PC-9 (cell line): ENCODE measurements at places on chromosomes 12 and 14. TPM values are rescaled to one million over a fixed set of nuclear protein-coding genes. Genes with fewer than 3 reads are reported as not detected.

DNA sequence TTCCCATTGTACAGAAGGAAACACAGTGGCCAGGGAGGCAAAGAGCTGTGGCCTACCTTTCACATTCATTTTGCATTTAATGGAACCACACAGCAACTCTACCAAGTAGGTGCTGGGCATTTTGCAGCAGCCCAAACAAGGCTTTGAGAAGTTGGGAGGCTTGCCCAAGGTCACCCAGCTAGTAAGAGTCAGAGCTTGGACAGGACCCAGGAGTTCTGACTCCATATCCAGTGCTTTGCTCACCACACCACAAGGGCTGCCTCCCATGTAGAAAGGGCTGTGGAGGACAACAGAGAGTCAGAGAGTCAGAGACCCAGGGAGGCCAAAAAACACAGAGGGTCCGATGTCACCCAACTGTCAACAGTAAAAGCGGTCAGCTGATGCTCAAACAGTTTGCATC, 400.2 kb downstream of the BCL11B start:
- DNase-seq, result no peak

- DNase-seq, result no peak
These were observed 5.1 kb upstream of the NKX2-1 start for GRCh38 chr14:36524874-36525745.

DNA sequence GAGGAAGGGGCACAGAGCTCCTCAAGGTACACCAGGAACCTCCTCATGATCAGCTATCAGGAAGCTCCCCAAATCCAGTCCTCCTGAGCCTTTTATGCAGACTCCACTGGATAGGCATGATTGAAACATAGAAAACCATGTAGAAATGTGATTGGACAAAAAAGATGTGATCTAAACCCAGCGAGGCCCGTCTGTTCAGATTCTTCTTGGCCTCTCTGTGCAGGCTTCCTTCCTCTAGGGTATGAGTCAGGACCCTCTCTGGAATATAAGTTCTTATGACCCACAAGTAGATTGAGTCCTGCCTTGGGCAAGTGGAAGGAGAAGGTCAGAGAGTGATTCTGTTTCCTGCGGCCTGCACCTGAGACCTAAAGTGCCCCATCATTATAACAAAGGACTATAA, 166.3 kb downstream of the PHLDA1 start:
- no peak for DNase-seq

DNA sequence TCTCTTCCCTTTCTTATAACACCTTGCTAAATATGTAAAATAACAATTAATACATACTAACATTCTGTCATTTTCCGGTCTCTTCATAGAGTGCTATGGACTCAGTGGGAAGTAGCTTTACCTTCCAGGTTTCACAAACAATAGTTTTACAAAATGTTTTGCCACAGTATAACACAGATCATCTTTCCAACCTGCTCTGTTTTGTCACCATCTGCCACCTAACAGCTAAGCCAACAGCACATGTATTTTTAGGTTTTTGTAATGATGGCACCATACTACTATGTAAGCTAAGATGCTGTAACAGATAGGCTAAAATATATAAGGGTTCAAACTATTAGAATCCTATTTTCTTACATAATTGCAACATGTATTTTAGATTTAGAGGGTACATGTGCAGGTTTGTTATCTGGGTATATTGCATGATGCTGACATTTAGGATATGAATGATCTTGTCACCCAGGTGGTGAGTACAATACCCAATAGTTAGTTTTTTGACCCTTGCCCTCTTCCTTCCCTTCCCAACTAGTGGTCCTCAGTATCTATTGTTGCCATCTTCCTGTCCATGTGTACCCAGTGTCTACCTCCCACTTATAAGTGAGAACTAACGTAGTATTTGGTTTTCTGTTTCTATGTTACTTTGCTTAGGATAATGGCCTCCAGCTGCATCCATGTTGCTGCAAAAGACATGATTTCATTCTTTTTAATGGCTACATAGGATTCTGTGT, 8.7 kb downstream of the RHOJ start:
- DNase-seq, result no peak

KRT74 gene
- not detected in 2 replicates for total RNA-seq

ACSM4 gene
- not detected in 2 replicates for total RNA-seq
